ENCODE measurements at places on chromosomes 7 and 10. TPM values are rescaled to one million over a fixed set of nuclear protein-coding genes. Genes with fewer than 3 reads are reported as not detected.
A peak's percentile ranks its signal among the peaks of the same experiment; 100 is the strongest.

C7orf33 gene
- total RNA-seq = not detected

GRCh38 chr10:17001961-17002749 is 127.5 kb downstream of the CUBN start:
- DNase-seq = peak; percentile 26

GRCh38 chr10:121556918-121557573 is 41.2 kb downstream of the FGFR2 start:
- no peak for DNase-seq

DNA sequence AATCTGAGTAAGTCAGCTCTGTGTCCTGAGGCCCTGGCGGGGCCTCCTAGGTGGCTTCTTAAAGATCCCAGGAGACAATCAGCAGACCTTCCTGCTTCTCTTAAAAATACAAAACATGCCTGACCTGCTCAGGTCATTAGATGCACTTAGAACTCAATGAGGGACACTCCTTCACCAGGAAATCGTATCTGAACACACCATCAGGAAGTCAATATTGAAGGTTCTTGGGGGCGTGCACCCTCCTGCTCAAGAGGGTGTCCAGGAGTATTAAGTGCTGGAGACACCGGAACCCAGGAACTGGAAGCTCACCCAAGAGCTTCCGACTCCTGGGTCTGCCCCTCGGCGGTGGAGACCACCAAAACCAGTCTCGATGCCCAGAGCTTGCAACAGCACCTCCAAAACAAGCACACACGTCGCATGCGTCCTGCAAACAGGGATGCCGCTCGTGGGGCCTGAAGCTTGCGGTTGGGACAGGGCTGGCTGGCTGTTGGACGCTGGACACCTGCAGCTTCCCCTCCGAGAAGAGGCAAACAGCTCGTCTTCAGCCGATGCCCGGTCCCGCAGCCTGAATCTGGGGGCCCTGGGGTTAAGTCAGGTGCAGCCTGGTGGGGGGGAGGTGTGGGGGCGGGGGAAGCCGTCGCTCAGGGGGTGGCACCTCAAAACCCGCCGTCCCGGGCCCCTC is 803 bp downstream of the RAPGEF5 start:
- DNase-seq = no peak

DNA sequence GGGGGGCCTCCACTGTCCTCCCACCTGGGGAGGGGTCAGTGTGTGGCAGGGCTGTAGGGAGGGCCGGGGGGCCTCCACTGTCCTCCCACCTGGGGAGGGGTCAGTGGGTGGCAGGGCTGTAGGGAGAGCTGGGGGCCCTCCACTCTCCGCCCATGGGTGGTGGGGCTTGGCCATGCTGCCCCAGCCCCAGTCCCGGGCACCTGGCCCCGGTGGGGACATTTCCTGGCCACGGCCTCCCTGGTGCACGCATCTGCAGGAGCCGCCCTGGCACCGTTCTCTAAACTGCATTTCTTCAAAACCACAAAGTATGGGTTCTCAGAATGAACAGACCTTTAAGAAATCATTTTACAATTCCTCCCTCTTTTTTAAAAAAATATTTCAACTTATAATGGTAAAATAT is 89.3 kb upstream of the PDGFA start:
- DNase-seq = no peak

DNA sequence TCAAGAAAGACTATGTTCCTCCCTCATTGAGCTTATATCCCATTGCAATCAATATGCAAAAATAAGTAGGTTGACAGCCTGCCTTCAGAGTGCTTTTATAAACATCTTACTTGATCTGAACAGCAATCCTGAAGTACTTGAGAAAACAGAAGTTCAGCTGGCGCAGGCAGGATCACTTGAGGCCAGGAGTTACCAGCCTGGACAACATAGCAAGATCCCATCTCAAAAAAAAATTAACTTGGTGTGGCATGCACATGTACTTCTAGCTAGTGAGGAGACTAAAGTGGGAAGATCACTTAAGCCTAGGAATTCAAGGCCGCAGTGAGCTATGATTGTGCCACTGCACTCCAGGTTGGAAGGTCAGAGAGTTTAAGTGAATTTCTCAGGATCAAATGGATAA is 30.1 kb downstream of the LUC7L2 start:
- no peak for DNase-seq

DNA sequence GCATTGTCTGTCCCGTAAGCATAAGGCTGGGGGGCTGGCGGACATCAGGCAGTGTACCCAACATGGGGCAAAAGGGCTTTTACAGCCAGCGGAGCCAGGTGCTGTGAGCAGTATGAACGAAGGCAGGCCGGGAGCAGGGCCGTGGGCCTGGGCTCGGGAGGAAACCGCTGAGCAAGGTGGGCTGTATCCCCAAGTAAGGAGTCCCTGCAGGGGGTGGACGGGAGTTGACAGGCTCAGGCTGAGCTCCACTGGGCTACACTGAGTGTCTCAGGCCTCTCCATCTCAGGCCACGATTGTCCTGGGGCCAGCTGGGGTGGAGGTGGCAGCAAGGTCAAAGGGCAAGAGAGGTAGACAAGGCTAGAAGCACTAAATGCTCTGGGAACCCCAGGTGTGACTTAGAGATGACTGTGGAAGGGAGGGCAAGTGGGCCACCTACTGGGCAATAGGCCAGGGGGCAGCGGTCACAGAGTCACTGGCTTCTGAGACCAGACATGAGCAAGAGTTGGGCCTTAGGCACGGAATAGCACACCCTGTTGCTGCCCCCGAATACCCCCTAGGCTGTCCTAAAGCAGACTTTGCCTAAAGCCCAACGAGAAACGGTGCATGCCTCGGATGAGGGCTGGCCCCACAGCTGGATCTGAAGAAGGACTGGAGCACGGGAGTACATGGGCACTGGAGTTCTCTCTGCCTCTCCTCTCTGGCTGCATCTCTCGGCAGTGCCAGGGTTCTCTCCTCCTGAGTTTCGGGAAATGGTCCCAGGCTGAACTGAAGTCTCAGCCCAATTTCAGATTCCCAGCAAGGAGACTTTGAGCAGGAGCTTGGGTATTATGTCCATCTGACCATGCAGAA is 10.8 kb upstream of the RAMP3 start:
- no peak for DNase-seq

COL13A1 gene
- total RNA-seq = 0.76 TPM

GRCh38 chr7:94654783-94655125 is 1.2 kb downstream of the SGCE start:
- DNase-seq = no peak

- DNase-seq = no peak
Observed at GRCh38 chr10:14190702-14191101, 140.0 kb downstream of the FRMD4A start.

DNA sequence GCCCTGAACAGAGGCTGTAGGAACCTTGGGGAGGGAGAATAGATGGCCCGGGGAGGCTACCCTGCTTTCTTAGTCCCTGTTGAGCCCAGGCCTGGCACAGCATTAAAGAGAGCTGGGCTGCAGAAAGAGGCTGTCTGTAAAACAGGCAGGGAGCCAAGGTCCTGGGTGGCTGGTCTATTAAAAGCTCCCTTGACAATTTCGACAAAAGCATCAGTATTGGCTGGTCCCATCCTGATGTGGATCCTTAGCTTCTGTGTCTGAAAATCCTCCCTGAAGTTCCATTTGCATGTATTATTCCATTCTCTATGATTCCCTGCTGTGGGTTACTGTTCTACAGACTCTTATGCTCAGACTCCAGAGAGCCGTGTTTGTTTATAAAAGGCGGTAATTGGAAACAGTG is 158.5 kb downstream of the GALNT17 start:
- DNase-seq = no peak

GRCh38 chr10:79236433-79236765 is 110.9 kb upstream of the PPIF start:
- no peak for DNase-seq

- no peak for DNase-seq
Observed at GRCh38 chr10:5968681-5969453, 8.5 kb downstream of the IL15RA start.

- DNase-seq = peak; percentile 64
Observed at GRCh38 chr10:30893208-30893607, 138.5 kb downstream of the ZNF438 start.

GRCh38 chr10:4850397-4850796 is 24.4 kb downstream of the AKR1E2 start:
- peak; percentile 30 for DNase-seq

DNA sequence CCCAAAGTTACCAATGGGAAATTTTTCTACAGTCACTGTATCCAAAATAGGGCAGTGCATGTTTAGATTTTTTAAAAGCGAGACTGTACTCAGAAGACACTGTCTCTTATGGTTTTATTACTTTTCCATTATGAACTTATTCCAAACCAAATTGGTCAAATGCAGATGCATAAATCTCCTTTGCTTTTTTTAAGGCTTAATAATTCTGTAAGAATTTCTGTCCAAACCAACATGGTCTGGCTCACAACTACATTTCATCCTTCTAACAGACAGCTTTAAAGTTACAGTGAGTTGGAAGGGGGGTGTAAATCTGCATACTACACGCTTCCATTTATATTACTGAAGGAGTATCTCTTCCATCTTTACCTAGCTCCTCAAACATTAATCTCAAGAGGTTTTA is 199.2 kb downstream of the SLC25A13 start:
- DNase-seq = no peak

BAG3 gene
- total RNA-seq = 4.9 TPM

DNA sequence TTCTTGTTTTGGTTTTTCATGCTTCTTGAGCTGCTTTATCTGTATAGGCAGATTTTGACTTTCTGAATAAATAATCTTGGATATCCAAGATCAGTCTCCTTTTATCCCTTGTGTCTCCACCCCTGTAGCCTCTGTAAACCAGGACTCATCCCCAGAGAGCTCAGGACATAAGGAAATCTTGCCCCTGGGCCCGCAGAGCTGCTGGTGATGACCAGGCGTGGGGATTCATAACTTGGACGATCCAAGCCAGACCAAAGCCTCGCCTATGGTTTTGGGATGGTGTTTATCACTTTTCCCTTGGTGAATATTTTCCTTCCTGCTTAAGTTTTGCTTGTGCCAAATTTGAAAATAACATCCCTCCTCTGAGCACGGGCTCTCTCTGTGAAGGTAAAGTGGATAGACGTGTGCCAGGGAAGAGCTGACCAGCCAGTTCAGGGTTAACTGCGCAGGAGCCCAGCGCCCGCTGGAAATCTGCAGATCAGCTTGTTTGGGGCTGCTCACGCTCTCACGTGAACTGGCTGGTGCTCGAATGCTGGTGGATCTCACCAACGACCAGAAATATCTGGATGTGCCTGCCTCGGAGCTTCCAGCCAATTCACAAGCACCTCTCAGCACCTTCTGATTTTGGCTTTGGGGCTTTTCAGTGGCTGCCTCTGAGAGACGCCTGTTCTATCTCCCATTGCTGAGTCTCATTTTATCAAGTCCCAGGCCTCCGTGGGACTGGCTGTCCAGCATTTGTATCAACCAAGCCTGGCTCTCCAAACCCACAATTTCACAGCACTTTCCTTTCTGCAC is 132.1 kb upstream of the BTBD16 start:
- no peak for DNase-seq

TFEC gene
- total RNA-seq = 0.89 TPM

DNA sequence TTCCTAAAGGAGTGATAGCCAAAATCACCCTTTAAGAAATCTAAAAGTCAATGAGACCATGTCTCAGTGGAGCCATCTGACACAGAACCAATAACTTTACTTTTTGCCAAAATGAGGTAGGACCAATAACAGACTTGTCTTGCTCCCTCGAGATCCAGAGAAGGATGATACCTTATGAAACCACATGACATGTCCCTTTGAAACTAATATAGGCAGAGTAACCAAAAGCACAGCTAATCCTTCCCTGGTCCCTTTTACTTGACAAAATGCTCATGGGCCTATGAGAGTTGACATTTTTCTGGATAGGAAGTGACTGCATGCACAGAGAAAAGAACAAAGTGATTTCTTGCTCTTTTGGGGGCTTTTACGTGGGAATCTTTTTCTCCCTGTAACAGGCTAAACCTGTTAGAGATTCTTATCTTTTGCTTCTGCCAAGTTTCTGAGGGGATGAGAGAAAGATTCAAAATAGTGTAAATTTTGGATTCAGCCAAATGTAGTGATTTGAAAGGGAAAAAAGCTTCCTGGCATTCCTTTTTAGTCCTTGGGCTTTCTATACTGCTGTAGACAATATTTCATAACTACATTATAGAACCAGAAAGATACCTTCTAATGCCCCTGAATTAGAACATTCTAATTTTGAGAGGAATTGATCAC is 87.6 kb downstream of the ARMH3 start:
- DNase-seq = no peak

- no peak for DNase-seq
Observed at GRCh38 chr7:7554649-7555575, 11.8 kb upstream of the MIOS start.

DNA sequence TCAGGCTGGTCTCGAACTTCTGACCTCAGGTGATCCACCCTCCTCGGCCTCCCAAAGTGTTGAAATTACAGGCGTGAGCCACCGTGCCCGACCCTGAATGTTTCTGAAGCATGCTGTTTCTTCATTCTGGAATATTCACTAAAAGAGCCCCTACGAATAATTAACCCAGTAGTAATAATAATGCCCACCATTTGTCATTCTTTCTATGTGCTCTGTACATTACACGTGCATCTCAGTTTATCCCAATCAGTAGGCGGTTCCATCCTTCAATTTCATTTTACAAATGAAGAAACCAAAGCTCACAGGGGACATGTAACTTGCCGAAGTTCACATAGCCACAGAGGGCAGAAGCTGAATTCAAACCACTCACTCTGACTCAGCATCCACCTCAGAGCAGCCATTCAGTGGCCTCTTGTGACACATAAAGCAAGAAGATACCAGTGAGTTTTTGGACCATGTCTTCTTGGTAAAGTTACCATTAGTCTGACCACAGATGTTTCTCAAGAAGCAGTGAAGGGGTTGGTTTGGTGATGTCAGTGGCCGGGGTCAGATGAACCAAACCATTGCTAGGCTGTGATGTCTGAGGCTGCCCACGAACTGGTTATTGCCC is 71.9 kb upstream of the DUSP5 start:
- no peak for DNase-seq

PFKFB3 gene
- total RNA-seq = 24.5 TPM

PLEKHS1 gene
- total RNA-seq = not detected

ADRB1 gene
- 7.2 TPM for total RNA-seq

HEPACAM2 gene
- not detected for total RNA-seq

- DNase-seq = no peak
Observed at GRCh38 chr10:47421057-47421952, 37.2 kb upstream of the ZNF488 start.

TAC1 gene
- not detected for total RNA-seq

DNA sequence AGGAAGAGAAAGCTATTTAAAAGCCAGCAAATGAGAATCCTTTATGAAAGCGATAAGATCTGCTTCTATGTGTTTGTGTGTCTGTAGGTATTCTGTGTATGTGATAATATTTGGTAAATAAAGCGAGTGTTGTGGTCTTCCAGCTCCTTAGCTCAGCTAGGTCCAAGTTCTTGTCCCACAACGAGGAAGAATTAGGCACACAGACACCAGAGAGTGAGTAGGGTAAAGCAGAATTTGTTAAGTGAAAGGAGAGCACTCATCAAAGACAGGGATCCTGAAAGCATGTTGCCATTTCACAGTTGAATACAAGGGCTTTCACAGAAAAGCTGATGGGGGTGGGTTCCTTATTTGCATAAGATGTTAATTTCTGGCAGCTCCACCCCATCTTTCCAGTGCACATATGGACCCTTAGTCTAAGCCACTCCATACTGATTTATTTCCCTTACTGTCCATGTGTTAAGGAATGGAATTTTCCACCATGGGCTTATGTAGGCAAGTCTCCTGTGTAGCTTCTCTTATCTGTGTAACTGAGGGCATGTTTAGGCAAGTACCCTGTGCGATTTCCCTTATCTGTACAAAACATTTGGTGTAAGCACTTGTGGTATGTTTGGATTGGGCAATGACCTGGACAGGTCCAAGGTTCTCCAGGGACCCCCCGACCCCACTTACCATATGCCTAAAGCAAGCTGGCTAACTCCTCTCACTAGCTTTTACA is 165.9 kb upstream of the VIPR2 start:
- no peak for DNase-seq
